ENCODE measurements at places on chromosomes 5 and 9.

DNA sequence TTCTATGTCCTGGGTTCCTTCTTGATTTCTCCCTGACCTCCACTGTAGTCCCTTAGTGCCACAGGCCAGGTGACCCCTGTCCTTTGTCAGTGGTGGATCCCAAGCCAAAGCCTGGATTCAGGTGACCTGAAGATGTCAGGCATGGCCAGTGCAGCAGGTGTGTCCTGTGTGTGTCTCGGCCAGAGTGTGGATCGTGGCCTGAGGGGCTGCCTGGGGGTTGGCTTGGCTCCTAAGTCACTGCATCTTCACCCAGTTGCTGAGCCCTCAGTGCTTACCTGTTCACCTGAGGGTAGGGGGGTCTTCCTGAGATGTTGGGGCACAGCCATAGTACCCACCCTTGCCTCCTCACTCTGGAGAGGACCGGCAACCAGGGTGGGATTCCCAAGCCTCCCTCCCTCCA, 61.8 kb upstream of the PITX1 start:
- DNase-seq, result no peak

DNA sequence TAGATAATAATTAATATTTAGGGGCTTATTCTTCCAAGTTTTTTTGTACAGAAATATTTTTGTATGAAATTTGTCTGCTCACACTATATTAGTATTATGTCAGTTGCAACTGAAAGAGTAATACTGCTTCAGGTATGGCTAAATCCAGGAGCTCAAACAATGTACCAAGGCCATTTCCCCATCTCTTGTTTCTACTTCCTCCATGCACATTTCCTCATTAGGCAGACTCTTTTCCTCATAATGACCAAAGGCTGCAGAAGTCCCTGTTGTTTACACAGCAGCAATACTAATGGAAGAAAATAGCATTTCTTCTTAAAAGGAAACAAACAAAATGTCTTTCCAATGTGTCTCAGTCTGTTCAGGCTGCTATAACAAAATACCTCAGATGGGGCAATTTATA, 9.2 kb upstream of the OTULINL start:
- no peak for DNase-seq

GRCh38 chr5:39301406-39301805, 62.9 kb downstream of the C9 start:
- DNase-seq, result no peak

DNA sequence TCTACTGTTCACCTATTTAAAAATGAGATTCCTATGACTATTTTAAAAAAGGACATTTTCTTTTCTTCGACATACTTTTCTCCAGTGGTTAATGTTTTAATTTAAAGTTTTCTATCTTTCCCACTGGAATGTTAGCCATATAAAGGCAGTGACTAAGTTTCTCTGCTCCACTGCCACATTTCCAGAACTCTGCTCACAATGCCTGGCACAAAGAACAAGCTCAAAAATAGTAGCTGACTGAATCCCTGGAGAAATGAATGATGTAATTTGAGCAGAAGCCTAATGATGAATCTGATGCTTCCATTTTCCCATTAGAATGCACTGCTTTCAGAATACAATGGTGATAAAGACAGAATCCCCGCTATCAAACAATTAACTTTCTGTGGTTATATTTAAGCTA, 817.8 kb downstream of the MTRR start:
- DNase-seq, result no peak

- no peak for DNase-seq
Measured at GRCh38 chr5:174315871-174316270, 270.4 kb downstream of the NSG2 start.

GRCh38 chr5:7094626-7095025, 301.3 kb upstream of the ADCY2 start:
- peak; percentile 13 for DNase-seq

- no peak for DNase-seq
Measured at GRCh38 chr5:175246889-175247520, 197.0 kb downstream of the DRD1 start.

DNA sequence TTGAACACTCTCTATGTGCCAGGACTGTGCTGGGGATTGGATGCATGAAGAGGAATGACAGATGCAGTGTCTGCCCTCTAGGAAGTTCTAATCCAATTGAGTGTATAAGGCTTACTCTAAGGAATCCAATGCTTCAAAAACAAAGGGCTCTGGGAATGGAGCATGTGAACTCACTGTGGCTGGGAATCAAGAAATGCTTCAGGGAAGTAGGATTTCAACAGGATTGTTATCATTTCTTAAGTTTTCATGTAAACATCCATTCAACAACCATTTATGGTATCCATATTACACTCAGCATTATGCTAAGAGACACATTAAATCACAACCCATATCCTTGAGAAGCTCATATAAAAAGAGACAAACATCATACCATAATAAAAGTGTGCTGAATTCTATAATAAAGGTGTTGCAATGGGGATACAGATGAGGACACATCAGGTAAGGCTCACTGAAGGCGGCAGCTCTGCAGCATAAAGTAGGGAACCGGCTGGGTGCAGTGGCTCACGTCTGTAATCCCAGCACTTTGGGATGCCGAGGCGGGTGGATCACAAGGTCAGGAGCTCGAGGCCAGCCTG, 11.3 kb downstream of the SIL1 start:
- DNase-seq, result no peak

DNA sequence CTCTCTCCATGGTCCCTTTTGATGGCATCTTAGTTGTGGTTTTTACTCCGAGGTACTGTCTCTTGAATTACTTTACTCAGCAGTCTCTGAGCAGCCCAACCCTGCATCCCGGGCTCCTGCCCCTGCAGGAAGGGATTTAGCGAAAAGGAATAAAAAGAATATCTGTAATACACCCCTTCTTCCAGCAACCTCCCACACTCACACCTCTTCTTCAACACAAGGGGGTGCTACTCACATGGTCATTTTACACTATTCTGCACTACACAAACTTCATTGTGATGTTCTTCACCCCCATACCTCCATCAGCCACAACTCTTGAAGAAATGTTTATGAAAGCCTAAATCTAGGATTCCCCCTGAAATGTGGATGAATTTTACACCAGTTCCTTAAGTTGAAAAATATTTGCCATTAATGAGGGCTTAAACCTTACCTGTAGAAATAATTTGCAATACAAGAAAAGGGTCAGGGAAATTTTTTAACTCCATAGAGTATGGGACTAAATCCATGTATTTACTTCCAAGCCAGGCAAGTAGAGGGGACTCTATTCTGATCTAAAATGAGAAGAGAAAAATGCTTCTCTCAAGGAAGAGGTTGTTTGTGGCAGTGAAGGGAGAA, 26.0 kb downstream of the TPD52L3 start:
- DNase-seq, result peak; percentile 19
